NCI-H1092 (cell line): ENCODE measurements at places on chromosomes 6 and 20.

- DNase-seq, result no peak
Measured at GRCh38 chr6:11653028-11653583, 115.6 kb downstream of the TMEM170B start.

GRCh38 chr20:8132484-8133309 is 631 bp downstream of the PLCB1 start:
- DNase-seq, result no peak

GRCh38 chr20:4703281-4703676 is 18.4 kb upstream of the PRND start:
- no peak for DNase-seq

GRCh38 chr6:136607932-136608772 is 57.9 kb upstream of the MAP7 start:
- no peak for DNase-seq

DNA sequence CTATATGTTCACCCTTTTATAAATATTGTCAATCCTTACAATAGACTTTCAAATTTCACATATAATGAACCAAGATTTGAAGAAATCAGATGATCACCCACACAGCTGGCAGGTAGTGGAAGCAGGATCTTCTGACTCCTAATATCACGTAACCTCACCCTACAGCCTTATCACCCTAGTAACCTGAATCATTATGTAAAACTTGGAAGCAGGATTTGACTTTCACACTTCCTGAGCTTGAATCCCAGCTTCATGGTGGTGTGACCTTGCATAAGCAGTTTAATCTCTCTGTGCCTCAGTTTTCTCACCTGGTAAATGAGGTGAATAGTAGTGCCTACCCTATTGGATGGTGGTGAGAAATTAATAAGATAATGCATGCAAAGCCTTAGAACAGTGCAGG is 16.4 kb downstream of the SPTLC3 start:
- DNase-seq, result no peak
